ENCODE measurements at places on chromosomes 1 and 21. TPM values are rescaled to one million over a fixed set of nuclear protein-coding genes. Genes with fewer than 3 reads are reported as not detected.

Gene MYCL
- total RNA-seq = not detected

Gene ZNF496
- total RNA-seq = 6.0 TPM

GRCh38 chr1:219880765-219881457 lies 47.4 kb downstream of the SLC30A10 start:
- no peaks in the 10 kb centered on the region for H3K4me1 ChIP-seq
- H3K27ac ChIP-seq = no peak overlapping the region
- no peak for DNase-seq
- no peaks in the 10 kb centered on the region for H3K36me3 ChIP-seq

- H3K4me1 ChIP-seq = no peaks in the 10 kb centered on the region
- H3K36me3 ChIP-seq = no peaks in the 10 kb centered on the region
- peaks cover under 1% of the 10 kb centered on the region for H3K27me3 ChIP-seq
These were observed 146.1 kb upstream of the VANGL1 start for GRCh38 chr1:115495625-115496024.
